ENCODE measurements at places on chromosomes 3 and 15. TPM values are rescaled to one million over a fixed set of nuclear protein-coding genes. Genes with fewer than 3 reads are reported as not detected.

The FMN1 gene
- total RNA-seq: 0.74 TPM

The GUCA1C gene
- not detected for total RNA-seq

The TPRG1 gene
- 24.4 TPM for total RNA-seq

The DPPA2 gene
- total RNA-seq: not detected

The SLC6A1 gene
- not detected for total RNA-seq

The ADGRG7 gene
- not detected for total RNA-seq

The IQCF5 gene
- total RNA-seq: not detected

The PPM1L gene
- total RNA-seq: 7.8 TPM

The PLSCR4 gene
- not detected for total RNA-seq

The MKRN2OS gene
- total RNA-seq: not detected

DNA sequence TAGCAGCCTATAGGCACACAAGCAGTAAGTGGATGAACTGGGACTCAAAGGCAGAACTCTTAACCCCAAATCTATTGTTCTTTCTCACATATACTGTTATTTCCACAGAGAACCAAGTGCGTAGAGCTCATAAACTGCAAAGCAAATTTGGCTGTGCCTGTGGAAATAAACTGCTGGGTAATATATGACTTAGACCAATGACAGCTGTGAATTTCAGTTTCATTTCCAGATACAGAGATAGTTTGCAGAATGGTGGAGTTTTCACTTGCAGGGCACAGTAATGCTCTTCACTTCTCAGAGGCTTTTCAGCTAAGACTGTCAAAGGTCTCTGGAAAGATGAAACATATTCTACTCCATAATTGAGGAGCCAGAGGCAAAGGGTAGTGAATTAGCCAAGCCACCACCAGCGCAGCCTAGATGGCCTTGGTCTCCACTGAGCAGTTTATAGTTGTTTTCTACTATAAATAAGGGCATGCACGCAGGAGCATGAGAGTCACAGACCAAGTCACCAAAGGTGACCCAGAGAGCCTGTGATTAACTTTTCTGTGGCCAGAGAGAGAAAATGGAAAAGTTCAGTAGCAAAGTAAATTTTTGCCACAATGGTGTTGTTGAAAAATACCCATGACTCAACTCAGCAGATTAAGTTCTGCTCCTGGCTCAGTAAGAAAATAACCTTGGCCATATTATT lies 180.7 kb upstream of the GRM7 start:
- no peak for DNase-seq
- H3K4me3 ChIP-seq: no peak overlapping the region
- H3K36me3 ChIP-seq: peaks cover 2% of the 10 kb centered on the region
- H3K27ac ChIP-seq: no peak overlapping the region
- no peaks in the 10 kb centered on the region for H3K4me1 ChIP-seq
- H3K27me3 ChIP-seq: no peaks in the 10 kb centered on the region

- peaks cover 2% of the 10 kb centered on the region for H3K36me3 ChIP-seq
- no peak overlapping the region for H3K27ac ChIP-seq
- DNase-seq: peak; percentile 52
- H3K4me3 ChIP-seq: no peak overlapping the region
- peaks cover 54% of the 10 kb centered on the region for H3K27me3 ChIP-seq
- peaks cover 22% of the 10 kb centered on the region for H3K4me1 ChIP-seq
Observed at GRCh38 chr3:122014741-122015140, 7.3 kb downstream of the ILDR1 start.

DNA sequence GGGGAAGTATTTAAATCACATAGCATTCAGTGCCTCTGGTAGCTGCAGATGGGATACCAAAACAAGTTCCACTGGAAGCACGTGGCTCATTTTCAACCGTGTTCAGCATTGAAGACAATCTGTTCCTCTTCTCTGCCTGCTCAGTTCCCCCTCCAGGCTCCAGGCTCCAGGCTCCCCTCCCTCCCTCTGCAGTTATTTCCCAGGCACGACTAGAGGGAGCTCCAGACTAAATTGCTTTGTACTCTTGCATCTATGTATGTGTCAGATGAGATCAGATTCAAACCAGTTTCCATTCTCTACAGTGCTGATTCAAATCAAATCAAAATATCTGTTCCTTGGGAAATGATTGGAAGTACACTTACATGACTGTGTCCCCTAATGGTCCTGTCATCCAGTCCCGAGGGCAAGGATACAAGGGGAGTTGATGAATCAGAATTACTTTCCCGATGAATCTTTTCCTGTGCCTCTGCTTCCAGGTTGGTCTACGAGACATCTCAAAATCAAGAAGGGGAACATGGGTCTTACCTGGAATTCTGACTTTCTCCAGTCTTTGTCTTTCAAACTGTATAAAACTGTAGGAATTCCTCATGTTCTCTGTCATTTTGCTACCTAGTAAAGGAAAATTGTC lies 600.5 kb downstream of the EDEM1 start:
- no peaks in the 10 kb centered on the region for H3K4me1 ChIP-seq
- no peak for DNase-seq
- no peak overlapping the region for H3K27ac ChIP-seq
- H3K36me3 ChIP-seq: no peaks in the 10 kb centered on the region
- H3K4me3 ChIP-seq: no peak overlapping the region

GRCh38 chr3:4225005-4225471 lies 78.1 kb upstream of the SETMAR start:
- no peak overlapping the region for H3K27ac ChIP-seq
- no peak for DNase-seq
- H3K4me3 ChIP-seq: no peak overlapping the region
- no peaks in the 10 kb centered on the region for H3K36me3 ChIP-seq
- no peaks in the 10 kb centered on the region for H3K27me3 ChIP-seq
- peaks cover 6% of the 10 kb centered on the region for H3K4me1 ChIP-seq

- H3K4me1 ChIP-seq: peaks cover 7% of the 10 kb centered on the region
- no peaks in the 10 kb centered on the region for H3K36me3 ChIP-seq
- no peak overlapping the region for H3K4me3 ChIP-seq
- H3K27ac ChIP-seq: no peak overlapping the region
Observed at GRCh38 chr3:171568766-171569165, 108.6 kb upstream of the TNIK start.

DNA sequence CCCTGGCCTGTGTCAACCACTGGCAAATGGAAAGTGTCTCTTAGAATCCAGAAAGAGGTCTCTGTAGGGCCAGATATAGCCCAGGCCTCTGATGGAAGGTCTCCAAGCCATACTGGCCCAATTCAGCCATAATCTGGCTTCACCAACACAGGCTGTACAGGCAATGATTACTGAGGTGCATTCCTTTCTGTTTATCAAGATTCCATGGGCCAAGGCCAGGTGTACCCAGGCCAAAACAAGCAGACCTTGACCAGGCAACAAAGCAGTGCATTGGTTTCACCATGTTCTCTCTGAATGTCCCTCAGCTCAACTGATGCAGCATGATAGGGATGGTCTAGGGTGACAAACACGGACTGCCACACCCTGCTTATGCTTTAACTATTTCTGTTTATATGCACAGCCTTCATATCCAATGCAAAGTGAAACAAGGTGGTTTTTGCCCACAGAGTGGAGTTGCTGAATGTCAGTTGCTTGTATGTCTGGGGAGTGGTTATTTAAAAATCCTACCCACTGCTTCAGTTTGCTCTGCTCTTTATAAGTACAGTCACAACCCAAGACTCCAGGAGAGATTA lies 25.2 kb downstream of the CCNL1 start:
- H3K27ac ChIP-seq: no peak overlapping the region
- peak overlapping the region; percentile 2 for H3K4me3 ChIP-seq
- peak; percentile 27 for DNase-seq
- no peaks in the 10 kb centered on the region for H3K27me3 ChIP-seq
- no peaks in the 10 kb centered on the region for H3K36me3 ChIP-seq

DNA sequence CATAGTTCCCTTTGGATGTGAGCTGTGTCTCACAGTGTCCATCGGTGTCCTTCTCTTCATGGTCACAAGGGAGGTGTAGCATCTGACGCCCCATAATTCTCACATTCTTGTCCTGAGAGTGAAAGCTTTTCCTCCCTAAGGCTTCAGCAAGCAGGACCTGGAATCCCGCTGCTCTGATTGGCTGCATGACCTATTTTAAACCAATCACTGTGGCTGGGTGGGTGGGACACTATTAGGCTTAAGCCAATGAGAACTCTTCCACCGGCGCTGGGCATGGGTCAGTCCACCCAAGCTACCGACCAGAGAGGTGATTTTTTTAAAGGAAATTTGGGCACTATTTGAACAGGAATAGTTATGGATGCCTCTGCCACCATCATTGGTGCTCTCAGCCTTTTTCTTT lies 385.9 kb downstream of the MFSD1 start:
- H3K27me3 ChIP-seq: no peaks in the 10 kb centered on the region
- no peaks in the 10 kb centered on the region for H3K4me1 ChIP-seq
- DNase-seq: no peak
- H3K36me3 ChIP-seq: no peaks in the 10 kb centered on the region
- H3K27ac ChIP-seq: no peak overlapping the region

GRCh38 chr15:75801859-75802593 lies 41.2 kb upstream of the UBE2Q2 start:
- peak overlapping the region; percentile 62 for H3K4me3 ChIP-seq
- peak; percentile 85 for DNase-seq
- peaks cover 48% of the 10 kb centered on the region for H3K27me3 ChIP-seq
- H3K27ac ChIP-seq: no peak overlapping the region

GRCh38 chr3:134694466-134694865 lies 43.6 kb upstream of the KY start:
- no peaks in the 10 kb centered on the region for H3K27me3 ChIP-seq
- H3K36me3 ChIP-seq: no peaks in the 10 kb centered on the region
- H3K27ac ChIP-seq: no peak overlapping the region
- no peaks in the 10 kb centered on the region for H3K4me1 ChIP-seq

DNA sequence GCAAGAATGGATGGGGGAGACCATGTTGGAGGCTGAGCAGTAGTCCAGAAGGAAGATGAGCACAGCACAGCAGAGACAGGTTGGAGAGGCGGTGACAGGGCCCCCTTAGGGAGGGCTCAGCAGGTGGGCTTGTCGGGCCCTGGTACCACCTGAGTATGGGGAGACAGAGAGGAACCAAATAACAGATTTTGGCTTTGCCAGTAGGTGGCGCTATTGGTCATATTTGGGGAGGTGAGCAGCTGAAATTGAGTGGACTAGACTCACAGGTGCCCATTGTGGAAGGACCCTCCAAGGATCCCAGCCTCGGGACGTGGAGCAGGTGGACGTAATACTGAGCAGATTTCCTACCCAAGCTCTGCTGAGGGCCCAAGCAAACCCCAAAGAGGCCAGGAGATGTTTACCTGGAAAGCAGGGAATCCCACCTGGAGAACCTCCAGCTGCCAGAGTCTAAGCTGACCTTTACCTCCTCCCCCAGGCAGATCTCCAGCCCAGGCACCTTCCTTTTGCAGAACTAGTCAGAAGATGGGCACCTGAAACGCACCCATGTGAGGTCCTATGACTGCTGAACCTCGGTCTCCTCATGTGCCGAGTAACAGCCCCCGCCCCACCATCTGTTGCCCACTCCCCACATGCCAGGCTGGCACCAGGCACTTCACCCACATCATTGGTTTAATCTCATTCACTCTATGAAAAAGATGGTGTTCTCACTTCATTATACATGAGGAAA lies 24.6 kb upstream of the CORO2B start:
- peak; percentile 77 for DNase-seq
- peaks cover 62% of the 10 kb centered on the region for H3K27me3 ChIP-seq
- H3K4me1 ChIP-seq: peaks cover 7% of the 10 kb centered on the region
- no peaks in the 10 kb centered on the region for H3K36me3 ChIP-seq
- no peak overlapping the region for H3K4me3 ChIP-seq
- H3K27ac ChIP-seq: no peak overlapping the region

GRCh38 chr3:46979958-46980497 lies 562 bp downstream of the NBEAL2 start:
- H3K36me3 ChIP-seq: peaks cover 2% of the 10 kb centered on the region
- peak; percentile 38 for DNase-seq
- H3K4me1 ChIP-seq: peaks cover 65% of the 10 kb centered on the region
- H3K4me3 ChIP-seq: peak overlapping the region; percentile 83

GRCh38 chr15:31528846-31529245 lies 202.2 kb downstream of the KLF13 start:
- DNase-seq: no peak
- H3K4me3 ChIP-seq: no peak overlapping the region
- no peak overlapping the region for H3K27ac ChIP-seq
- no peaks in the 10 kb centered on the region for H3K4me1 ChIP-seq
- H3K36me3 ChIP-seq: no peaks in the 10 kb centered on the region
- H3K27me3 ChIP-seq: peaks cover 12% of the 10 kb centered on the region

DNA sequence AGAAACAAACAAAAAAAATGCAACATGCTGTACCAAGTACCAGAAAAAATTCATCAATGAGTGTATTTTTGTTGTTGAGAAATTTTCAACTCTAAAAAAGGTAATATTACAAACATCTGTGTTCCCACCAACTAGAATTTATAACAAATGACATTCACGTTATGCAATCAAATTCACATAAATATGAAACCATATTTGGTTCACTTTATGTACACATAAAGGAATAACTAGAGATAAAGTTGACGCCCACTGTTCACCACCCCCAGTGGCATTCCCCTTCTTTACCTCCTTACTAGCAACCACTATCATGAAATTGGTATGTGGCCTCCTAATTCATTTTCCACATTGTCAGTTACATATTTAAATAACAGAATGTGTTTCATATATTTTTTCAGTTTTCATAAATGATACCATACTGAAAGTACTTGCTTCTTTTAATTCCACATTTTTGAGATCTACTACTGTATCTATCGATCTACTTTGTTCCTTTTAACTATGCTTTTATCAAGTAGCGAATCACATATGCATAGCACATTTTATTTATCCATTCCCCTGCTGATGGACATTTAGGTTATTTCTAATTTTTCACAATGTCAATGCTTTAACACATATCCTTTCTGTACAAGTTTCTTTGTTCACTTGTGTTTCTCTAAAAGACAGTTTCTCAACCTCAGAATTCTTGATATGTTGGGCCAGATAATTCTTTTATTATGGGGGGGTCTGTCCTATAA lies 34.5 kb downstream of the TBC1D5 start:
- H3K36me3 ChIP-seq: peaks cover 7% of the 10 kb centered on the region
- H3K4me3 ChIP-seq: no peak overlapping the region
- no peak overlapping the region for H3K27ac ChIP-seq

- H3K27me3 ChIP-seq: no peaks in the 10 kb centered on the region
- DNase-seq: no peak
- no peaks in the 10 kb centered on the region for H3K4me1 ChIP-seq
- no peak overlapping the region for H3K27ac ChIP-seq
- H3K4me3 ChIP-seq: no peak overlapping the region
Observed at GRCh38 chr3:146037697-146038096, 123.3 kb downstream of the PLOD2 start.

DNA sequence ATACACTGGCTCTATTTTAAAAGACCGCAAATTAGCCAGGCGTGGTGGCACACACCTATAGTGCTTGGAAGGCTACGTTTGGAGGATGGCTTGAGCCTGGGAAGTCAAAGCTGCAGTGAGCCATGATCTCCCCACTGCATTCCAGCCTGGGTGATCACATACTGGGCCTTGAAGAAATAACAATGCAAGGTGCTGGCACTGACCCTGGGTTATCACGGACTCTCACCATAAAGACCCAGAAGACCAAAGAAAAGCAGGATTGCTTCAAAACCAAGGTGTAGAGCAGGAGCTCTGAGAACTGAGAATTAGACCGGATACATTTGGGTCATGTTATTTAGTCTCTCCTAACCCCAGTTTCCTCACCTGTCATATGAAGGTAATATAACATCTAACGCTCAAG lies 14.8 kb downstream of the PIK3R4 start:
- peaks cover 8% of the 10 kb centered on the region for H3K4me1 ChIP-seq
- H3K27me3 ChIP-seq: no peaks in the 10 kb centered on the region
- no peak overlapping the region for H3K4me3 ChIP-seq
- no peak overlapping the region for H3K27ac ChIP-seq
- DNase-seq: no peak
- H3K36me3 ChIP-seq: peaks cover 17% of the 10 kb centered on the region

GRCh38 chr3:175518459-175518858 lies 659.3 kb downstream of the NAALADL2 start:
- H3K27me3 ChIP-seq: no peaks in the 10 kb centered on the region
- no peaks in the 10 kb centered on the region for H3K4me1 ChIP-seq
- H3K4me3 ChIP-seq: no peak overlapping the region

GRCh38 chr3:123068601-123069381 lies 2.0 kb downstream of the PDIA5 start:
- H3K4me3 ChIP-seq: peak overlapping the region; percentile 87
- H3K36me3 ChIP-seq: peaks cover 5% of the 10 kb centered on the region
- peaks cover 55% of the 10 kb centered on the region for H3K4me1 ChIP-seq
- peaks cover 10% of the 10 kb centered on the region for H3K27me3 ChIP-seq
- no peak for DNase-seq

Measured in activated T-cell treated with anti-CD3 and anti-CD28 coated beads, Interleukin-2, amount 50 U/mL, for 72 hours (primary cell).